Dermis microvascular lymphatic vessel endothelial cell (primary cell): ENCODE measurements at places on chromosomes 6 and 20.

GRCh38 chr6:16109659-16110305, 19.1 kb upstream of the MYLIP start:
- no peak for DNase-seq

DNA sequence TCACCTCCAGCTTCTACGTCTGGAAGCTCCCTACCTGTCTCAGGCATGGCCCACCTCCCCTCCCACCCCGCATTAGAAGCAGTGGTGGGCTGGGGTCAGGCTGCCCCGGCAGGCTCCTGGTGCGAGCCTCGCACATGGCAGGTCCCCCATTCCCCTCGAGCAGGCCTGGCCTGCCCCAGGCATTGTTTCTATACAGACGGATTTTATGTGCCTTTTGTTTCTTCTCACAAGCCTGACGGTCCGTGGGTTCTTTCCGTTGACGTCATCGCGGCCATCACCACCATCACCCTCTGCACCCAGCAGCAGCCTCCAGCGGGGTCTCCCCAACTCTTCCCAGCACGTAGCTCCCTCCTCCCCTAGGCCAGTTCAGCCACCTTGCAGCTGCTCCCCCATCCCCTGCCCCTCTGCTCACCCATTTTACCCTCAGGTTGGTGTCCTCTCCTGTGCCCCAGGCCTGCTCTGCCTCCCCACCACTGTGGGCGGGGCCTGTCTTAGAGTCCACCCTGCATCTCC, 4.6 kb downstream of the CST7 start:
- DNase-seq: no peak

- no peak for DNase-seq
These were observed 243.3 kb downstream of the ADGRG6 start for GRCh38 chr6:142545147-142545546.

- no peak for DNase-seq
These were observed 253.7 kb downstream of the TMEM242 start for GRCh38 chr6:157069585-157069984.

DNA sequence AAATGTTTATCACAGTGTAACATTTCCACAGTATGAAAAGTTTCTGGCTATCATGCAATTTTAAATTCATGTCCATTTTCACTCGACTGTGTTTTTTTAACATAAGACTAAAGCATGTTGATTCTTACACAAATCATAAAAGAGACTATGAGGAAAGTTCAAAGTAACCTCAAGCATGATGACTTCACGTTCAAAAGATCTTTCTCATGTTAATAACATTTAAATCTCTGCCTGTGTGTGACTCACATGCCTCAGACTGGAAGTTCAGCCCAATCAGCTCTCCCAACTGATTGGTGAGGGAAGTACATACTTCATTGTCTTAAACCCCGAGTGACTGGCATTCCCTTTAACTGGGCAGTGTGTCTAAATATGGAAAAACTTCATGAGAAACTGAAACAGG, 37.4 kb downstream of the ATXN1 start:
- DNase-seq: no peak

- DNase-seq: no peak
These were observed 99.3 kb upstream of the CITED2 start for GRCh38 chr6:139473731-139474130.

DNA sequence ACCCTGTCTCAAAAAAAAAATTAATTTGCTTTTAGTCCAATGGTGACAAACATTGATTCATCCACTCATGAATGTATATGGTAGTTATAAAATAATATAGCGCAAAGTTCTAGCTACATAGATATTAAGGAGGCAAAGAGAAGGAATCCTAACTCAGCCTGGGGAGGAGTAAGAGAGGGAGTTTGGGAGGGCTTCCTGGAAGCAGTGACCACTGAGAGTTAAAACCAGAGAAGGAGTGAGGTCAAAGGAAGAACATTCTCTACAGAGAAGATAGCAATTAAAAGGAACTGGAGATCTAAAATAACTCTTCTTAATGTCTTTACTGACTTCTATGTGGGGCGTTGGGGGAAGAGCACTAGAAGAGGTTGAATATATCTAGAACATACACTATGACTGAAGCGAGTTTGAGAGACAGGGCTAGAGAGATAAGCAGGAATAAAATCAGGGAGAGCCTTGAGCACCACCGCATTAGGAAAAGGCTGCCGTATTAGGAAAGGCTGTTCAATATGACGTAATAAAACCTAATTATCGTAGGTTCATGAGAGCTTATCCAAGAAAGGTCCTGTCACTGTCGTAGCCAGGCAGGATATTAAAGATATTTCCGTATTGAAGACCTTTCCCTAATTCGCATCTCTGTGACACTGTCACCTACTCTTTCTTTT, 81.8 kb upstream of the CNKSR3 start:
- DNase-seq: no peak

GRCh38 chr6:14957355-14958059, 288.4 kb upstream of the JARID2 start:
- DNase-seq: no peak

DNA sequence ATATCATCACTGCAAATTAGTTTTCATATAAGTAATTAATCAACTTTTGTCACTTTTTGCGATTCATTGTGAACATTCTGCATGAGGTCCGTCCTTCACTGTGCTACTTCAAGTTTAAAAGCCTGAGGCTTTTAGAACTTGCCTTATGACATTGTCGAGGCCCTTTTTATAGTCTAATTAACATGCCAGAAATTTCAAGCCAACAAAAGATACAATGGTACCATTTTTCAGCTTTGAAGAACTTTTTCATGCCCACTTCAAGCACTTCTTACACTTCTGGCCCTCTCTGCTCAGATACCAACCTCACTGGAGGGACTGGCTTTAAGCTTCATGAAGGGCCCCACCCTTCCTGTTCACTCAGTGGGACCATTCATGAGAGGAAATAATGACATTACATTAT, 323.1 kb downstream of the TPBG start:
- DNase-seq: no peak

DNA sequence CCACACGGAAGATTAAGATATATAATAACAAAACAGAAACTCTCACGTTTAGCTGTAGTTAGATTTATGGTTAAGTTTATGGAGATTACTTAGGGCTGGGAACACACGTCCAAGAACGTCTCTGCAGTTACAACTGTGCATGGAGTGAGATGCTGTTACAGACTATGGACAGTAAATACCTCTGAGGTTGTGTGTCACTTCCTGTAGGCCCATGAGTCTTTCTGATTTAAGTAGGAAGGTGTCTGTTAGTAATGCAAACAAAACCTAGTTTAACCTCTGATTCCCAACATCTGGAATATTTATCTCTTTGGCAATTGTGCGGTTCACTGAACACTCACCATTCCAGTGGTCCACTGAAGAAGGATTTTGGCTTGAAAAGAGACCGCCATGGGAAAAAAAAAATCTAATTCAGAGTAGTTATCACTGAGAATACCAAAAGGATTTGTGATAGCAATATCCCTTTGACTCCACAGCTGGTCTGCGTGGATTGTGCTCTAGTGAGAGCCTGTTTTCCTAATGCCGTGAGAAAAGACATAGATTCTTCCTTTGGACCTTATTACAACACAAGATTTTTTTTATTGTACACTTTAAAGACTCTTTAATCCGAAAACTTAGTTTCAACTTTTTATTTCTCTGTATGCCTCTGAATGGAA, 478.2 kb upstream of the CITED2 start:
- no peak for DNase-seq

DNA sequence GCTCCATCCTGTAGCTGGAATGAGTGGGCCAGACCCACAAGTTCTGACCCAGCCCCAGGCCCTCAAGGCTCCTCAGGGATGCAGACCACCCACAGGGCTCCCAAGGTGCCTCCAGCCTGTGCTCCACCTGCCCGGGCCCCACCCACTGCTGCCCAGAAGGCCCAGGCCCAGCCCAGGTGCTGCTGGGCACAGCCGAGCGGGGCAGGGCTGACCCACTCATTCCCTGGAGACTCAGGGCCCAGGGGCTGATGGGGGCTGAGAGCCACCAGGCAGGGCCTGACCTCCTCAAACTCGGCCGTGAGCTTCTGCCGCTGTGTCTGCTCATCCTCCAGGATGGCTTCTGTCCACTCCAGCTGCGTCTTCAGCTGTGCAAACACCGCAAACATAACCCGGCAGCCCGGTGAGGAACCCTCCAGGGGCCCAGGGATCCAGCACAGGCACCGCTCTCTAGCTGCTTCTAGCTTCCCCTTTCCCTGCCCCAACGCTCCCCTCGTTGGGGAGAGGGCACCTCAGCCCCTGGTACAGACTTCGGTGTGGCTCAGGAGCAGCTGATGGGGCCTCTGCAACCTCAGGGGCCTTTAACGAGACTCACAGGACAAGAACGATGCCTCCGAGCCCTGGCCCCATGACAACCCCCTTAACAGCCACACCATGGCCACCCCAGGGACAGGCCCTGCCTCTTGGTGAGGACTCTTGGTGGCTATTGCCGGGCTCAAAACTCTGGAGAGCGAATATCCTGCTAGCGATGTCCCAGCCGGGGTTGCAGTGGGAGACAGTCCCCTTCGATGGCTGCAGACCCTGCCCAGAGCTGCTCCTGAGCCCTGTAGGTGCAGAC, 46.0 kb downstream of the DSTN start:
- DNase-seq: no peak

GRCh38 chr20:60754856-60755255, 497.2 kb upstream of the CDH4 start:
- DNase-seq: no peak

DNA sequence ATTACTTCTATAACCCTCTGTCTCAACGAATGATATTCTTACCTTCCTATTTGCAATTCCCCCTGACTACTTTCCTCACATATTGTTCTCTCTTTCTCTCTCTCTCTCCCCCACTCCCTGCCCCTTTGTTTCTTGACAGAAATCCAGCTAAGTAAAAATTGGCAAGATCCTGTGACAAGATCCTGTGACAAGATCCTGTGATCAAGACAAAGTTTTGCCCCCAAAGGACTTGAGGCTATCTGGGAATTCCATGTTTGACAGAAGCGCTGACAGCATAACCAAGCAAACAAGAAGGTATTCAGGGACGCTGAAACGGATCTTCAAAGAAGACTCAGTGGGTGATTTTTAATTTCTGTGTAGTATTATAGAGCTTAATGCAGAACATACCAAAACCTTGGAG, 5.5 kb upstream of the HBS1L start:
- no peak for DNase-seq

GRCh38 chr20:10076126-10077080, 41.6 kb downstream of the ANKEF1 start:
- DNase-seq: peak; percentile 91

- no peak for DNase-seq
These were observed 128.2 kb downstream of the CRYBG1 start for GRCh38 chr6:106488494-106489370.

- DNase-seq: peak; percentile 25
These were observed 978 bp downstream of the HLA-A start for GRCh38 chr6:29943053-29943966.

DNA sequence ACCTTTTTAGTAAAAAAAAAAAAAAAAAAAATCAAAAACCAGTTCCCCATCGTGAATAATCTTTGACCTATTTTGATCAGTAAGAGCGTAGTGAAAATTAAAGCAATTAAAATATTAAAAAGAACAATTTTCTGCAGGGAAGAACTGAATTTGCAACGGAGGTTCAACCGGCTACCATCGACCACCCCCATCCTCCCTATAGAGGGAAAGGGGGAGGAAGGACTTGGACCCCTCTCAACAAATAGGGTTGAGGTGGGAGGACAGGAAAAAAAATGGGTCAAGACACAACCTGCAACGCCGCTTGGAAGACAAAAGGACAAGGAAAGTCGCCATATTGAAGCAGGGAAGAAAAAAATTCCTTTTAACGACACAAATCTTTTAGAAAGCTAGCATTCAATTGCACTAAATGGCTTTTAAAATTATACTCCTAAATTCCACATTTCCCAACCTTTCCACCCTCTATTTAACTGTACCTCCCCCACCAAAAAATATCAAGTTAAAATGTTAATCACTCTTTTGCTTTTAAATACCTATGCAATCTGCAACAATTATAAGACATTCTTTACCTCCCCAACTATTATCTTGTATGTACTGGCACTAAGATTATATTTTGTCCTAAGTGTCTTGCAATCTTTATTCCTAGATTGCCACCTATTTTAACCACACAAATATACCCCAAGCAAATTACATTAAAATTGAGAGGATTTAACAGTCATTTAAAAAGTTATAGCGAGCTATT, 1.7 kb downstream of the PPP1R10 start:
- peak; percentile 83 for DNase-seq
